ENCODE measurements at places on chromosomes 12 and 14.

DNA sequence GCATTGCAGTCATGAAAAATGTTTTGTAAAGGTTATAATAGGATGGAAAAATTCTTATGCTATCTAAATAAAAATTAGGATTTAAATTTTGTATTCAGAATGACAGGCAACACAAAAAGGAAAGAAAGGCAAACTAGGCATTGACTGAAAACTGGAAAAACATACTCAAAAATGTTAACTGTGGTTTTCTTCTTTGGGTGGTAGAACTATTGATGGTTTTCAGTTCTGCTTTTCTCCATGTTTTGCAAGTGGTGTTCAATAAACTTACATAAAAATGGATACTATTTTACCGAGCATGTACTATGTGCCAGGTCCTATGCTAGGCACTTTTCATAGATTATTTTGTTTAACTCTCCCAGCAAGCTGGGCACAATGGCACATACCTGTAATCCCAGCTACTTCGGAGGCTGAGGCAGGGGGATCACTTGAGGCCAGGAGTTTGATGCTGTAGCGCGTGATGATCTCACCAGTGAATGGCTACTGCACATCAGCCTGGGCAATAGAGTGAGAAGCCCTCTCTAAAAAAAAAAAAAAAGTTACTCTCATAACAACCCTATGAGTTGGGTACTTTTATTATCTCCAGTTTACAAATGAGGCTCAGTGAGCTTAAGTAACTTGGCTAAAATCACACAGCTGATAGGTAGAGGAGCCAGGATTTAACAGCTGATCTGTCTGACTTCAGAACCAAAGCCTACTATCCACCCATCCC lies 26.3 kb upstream of the TCP11L2 start:
- no peak for DNase-seq

DNA sequence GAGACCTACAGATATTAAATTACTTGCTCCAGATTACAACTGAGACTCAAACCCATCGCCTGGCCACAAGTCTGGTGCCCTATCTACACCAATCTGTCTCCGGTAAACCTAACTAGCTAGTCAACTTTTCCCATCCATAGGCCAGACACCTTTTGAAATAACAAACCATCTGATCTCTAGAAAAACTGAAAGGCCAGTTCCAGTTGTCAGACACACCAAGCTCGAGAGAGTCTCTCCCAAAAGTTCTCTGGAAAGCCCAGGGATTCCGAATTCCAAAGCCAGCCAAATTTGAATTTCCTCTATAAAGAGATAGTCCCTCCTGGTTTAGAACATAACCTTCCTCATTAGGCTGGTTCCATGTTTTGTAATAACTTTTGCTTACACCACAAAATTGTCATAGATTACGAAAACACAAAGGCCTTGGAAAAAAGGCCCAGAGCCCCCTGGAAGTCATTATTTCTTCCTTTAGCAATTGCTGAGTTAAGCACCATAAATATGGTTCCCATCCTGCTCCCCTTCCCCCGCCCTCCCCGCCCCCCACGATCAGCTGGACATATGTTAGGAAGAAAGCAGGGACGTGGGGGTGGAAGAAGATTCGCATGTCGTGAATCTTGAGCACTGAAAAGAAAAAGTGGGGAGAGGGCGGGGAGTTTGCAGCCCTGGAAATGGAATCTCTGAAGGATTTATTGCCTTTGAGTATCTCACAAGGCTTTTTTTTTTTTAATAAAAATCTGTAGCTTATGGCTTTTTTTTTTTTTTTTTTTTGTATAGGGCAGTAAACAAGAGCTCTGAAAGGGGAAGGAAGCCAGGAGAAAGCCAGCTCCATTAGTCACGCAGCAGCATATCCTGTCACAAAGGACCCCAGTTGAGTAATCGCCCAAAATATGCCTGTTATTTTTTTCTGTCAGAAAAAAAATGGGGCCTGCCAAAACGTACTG lies 110.4 kb downstream of the ZFP36L1 start:
- DNase-seq, result no peak

GRCh38 chr14:54909817-54910558 lies 7.4 kb upstream of the GCH1 start:
- no peak for DNase-seq

- DNase-seq, result no peak
Measured at GRCh38 chr14:50303744-50304471, 8.1 kb downstream of the L2HGDH start.

DNA sequence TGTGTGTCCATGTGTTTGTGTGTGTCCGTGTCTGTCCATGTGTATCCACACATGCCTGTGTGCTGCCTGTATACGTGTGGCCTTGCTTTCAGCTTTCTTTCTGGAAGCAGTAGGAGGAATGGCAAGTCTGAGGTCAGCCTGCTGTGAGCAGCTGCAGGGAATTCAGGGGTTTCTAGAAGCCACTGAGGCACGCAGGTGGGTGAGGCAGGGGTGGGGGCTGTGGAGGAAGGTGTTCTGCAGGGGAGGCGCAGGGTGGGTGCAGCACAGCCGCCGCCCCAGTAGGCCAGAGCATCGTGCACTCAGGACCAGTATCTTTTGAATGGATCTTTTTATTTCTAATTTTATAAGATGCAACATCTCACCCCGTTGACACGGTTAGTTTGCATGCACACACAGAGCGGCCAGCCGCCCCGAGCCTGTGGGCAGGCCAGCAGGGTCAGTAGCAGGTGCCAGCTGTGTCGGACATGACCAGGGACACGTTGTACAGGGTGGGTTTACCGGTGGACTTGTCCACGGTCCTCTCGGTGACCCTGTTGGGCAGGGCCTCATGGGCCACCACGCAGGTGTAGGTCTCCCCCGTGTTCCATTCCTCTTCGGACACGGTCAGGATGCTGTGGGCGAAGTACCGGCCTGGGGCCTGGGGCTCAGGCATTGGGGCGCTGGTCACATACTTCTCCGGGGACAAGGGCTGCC lies 327.7 kb downstream of the TMEM121 start:
- no peak for DNase-seq

DNA sequence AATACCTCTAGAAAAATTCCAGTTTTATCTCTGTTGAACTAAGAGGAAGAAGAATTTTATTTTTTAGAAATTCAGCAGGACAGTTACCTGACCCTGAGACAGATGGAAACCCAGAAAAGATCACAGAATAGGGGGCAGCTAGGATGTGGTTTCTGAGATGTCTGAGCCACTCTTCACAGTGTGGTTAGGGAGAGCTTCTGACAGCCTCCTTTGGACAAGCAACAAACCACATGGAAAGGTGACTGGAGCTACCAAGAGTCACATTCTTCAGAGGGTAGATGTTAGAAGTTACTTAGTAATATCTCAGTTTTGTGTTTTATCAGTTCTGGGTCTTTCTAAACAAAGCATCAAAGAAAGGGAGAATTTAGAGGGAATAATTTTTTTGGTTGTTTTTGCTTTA lies 117.3 kb upstream of the NAP1L1 start:
- no peak for DNase-seq

GRCh38 chr14:50036211-50036610 lies 80.2 kb downstream of the VCPKMT start:
- DNase-seq, result no peak

GRCh38 chr12:109134186-109134917 lies 18.0 kb downstream of the ACACB start:
- no peak for DNase-seq

- DNase-seq, result no peak
Measured at GRCh38 chr14:78614593-78614992, 444.4 kb downstream of the NRXN3 start.

- no peak for DNase-seq
Measured at GRCh38 chr12:122139941-122140340, 34.1 kb downstream of the IL31 start.

GRCh38 chr14:72948481-72949138 lies 22.3 kb downstream of the DCAF4 start:
- peak; percentile 39 for DNase-seq

DNA sequence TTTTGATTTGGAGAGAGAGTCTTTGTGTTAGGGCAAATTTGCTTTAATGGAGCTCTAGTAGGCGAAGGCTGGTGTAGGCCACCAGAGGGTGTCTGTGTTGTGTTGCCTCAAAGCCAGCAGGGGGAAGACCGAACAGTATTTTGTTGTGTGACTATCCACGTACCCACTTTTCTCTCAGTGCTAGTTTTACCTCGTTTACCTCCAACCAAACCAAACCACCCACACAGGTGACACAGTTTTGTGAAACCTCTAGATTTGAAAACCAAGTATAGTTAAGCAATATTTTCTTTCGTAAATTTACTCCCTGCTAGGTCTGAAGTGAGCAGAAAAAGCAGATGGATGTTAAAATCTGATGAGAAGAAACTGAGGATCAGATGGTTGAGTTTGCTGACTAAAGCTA lies 36.3 kb upstream of the NPFF start:
- peak; percentile 8 for DNase-seq

DNA sequence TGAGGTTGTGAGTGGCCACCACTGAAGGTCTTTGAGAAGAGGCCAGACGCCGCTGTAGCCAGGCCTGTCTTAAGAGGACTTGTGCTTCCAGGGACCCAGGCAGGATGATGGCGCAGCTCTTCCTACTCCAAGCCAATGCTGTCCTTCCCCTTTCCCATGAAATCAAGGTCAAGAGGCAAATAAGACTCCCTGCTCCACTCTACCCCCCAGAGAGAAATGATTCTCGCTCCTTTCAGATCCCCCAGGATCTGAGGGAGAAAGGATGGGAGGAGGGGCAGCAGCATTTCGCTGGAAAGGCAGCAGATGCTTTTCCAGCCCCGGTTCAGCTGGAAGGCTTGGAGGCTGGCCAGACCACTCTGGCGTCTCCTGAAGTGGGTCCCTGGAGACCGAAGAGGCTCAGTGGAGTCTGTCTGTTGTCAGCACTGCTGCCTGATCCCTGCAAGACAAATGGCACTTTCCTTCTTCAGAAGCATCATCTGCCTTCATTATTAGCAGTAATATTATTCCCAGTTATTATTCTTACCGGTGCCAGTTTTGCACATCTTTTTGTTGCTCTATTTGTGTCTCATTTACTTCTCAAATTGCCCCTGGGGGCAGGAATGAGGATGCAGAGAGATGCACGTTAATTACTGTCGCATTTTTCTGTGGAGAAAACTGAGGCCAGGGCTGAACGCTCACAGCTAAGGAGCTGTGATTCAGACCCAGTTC lies 51.4 kb downstream of the C14orf132 start:
- no peak for DNase-seq

DNA sequence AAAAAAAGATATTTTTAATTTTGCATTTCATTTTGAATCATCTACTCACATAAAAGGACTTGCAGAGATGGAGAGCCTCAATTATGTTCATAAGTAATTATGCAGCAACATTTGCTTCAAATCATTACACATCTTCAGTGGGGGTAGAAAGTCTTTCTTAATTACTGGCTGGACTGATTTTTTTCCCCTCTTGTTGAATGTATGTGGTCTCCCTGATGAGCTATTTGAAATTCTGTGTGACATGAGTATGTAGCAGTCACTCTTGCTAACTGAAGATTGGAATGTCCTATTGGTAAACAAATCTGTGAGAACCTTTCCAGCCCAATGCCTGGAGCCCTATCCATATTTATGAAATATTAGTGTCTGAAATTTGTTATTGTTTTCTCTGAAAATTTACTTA lies 139.8 kb downstream of the TMTC2 start:
- DNase-seq, result no peak

DNA sequence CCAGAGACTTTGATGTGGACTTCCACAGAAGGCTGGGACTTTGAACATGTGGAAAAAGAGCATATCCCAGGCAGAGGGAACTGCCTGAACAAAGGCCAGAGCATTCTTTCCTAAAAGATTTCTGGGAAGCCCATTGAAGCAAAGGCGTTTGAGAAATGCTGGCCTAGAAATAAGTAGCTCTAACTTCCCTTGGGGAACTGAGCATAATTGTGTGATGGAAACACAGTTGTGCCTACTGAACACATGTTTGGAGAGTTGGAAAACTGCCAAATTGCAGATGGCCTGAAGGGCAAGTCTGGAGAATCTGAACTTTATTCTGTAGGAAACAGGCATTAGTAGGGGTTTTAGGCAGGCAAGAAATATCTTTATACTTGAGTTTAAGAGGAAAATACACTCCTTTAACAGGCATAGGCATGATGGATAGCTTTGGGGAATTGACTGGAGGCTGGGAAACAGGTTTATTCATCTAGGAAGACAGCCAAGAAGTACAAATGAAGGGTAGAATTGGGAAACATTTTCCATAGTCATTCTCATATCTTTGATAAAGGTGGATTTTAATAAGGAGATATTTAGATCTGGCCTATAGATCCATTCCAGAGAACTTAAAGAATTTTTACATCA lies 134.1 kb downstream of the TPH2 start:
- no peak for DNase-seq

DNA sequence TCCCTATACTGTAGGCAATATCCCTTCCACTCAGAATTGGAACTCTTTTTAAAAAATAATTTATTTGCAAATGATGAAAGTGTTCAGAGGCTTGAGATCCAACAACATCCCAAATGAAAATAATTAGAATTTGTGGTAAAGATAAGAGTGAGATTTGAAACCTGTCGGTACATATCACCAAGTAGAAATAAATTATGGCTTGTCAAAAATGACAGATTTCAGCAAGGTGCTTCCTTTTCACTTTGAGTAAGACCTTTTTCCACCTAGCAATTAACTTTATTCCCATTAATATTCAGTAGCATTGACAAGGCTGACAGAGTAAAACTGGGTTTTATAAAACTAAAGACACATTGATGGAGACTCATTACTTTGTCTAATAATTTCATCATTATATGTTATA lies 107.7 kb upstream of the PRKD1 start:
- no peak for DNase-seq

DNA sequence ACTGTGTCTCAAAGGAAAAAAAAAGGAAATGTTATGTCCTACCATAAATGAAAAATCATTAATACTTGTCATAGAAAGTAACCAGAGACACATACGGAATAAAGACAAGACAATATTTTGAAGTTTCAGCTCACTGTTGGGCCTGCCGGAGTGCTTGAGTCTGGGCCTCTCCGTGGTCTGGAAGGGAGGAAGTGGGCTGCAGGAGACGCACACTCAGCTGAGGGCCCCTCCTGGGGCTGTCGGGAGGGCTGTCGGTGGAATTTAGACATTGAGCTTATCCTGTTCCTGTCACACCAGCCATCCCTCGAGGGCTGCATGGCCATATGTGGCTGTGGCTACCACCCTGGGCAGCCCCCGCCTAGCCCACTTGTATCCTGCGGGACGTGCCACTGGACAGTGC lies 80.6 kb downstream of the DDX51 start:
- no peak for DNase-seq

GRCh38 chr12:104197264-104197663 lies 18.3 kb upstream of the TXNRD1 start:
- no peak for DNase-seq

- no peak for DNase-seq
Measured at GRCh38 chr12:15629108-15629507, 160.1 kb downstream of the EPS8 start.

GRCh38 chr12:2553388-2554126 lies 241.2 kb upstream of the FKBP4 start:
- DNase-seq, result no peak

DNA sequence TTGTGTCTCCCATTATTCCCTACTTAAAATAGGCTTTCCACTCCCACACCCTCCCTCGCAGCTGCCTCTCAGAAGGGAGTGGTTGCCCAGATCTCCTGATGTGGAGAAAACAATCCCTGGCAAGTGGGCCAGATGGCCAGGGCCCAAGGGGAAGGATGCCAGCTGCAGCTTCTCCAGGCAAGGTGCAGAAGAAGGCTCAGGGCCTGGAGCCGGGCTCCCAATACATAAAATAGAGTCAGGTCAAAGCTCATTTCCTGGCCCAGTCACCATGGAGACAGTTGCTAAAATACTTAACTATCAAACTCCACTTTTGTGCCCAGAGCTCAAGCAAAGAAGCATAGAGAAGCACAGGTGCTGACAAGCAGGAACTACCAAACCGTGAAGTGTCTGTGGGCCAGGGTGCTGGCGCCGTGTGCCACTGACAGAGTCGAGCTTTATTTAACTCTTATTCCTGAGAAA lies 45.7 kb upstream of the ITPR2 start:
- no peak for DNase-seq

- no peak for DNase-seq
Measured at GRCh38 chr12:122837306-122838265, 2.3 kb downstream of the HIP1R start.

All from activated naive CD4-positive, alpha-beta T cell (primary cell).